Astrocyte (in vitro differentiated cells and primary cell): ENCODE measurements at places on chromosomes 1 and 21.

- no peak for DNase-seq
These were observed 13.6 kb upstream of the RGS4 start for GRCh38 chr1:163055531-163055930.

DNA sequence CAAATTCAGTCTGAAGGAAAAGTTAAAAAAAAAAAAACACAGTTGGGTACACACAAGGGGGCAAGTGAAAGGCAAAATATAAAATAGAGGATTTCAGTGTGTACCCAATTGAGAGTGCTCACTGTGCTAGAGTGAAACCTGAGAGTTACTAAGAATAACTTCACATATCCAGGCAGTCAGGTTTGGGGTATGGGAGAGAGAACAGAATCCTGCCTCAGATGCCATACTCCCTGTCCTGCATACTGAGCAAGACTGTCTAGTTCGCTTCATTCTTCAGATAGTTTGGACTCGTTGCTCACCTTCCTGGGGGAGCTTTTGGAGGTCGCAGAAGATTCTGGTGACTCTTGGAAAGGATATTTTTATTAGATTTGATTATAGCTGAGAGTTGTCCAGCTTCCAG is 20.4 kb downstream of the CEP85 start:
- no peak for DNase-seq

GRCh38 chr1:55143684-55144083 is 71.5 kb downstream of the USP24 start:
- DNase-seq: no peak

- DNase-seq: no peak
These were observed 17.5 kb downstream of the RCAN1 start for GRCh38 chr21:34597406-34597805.

- no peak for DNase-seq
These were observed 10.4 kb upstream of the FMO2 start for GRCh38 chr1:171174560-171175294.

DNA sequence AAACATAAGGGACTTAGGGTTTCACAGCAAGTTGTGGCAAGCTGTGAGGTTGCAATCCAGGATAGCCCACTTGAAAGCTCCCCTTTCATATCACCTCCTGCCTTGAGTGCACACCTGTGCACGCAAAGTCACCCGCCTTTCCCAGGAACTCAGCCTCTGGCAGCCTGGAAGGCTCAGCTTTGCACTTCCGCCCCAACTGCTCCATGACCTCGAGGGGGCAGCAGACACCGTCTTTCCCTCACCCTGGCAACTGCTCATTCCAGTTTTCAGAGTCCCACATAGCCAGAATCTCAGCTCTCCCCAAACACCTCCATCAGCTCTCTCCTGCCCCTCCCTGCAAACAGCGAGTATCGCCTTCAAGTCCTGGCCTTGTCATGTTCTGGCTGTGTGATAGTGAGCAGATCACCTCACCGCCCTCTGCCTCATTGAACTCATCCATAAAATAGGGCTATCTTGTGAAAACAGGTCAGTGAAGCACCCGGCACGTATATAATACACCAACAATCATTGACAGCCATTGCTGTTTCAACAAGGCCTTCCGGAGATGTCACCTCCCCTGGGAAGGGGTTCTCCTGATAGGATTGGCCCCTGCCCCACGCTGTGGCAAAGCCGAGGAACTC is 32.2 kb upstream of the EPB41 start:
- DNase-seq: peak; percentile 59

DNA sequence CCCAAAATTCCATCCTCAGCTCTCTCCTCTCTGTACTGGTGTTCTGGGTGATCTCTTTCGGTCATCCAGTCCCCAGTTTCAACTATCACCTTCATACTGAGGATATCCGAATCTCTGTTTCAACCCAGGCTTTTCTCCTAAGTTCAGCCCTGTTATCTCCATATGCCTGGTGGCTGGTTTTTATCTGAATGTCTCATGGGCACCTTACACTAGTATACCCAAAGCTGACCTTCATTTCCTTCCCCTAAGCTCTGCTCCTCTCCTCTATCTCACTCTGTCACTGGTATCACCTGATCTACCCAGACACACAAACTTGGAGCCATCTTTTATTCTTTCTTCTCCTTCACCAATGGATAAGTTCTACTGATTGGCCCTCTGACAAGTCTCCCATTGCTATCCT is 53.0 kb downstream of the LRRC71 start:
- DNase-seq: no peak

DNA sequence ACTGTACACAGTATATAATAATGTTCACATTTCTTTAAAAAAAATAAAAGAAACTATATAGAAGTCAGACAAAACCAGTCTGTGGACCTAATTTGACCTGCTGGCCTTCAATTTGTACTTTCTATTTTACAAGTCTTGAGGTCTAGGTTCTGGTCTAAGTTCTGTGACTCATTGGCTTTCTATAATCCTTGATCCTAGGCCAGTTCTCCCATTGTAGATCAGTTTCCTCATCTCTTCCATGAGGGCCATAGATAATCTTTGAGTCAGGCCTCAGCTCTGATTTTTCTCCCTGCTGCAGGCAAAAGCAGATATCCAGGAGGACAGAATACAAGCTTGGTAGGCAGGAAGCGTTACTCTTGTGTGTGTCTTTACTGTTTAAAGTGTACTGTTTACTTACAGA is 603.7 kb upstream of the CAMK1G start:
- DNase-seq: no peak

DNA sequence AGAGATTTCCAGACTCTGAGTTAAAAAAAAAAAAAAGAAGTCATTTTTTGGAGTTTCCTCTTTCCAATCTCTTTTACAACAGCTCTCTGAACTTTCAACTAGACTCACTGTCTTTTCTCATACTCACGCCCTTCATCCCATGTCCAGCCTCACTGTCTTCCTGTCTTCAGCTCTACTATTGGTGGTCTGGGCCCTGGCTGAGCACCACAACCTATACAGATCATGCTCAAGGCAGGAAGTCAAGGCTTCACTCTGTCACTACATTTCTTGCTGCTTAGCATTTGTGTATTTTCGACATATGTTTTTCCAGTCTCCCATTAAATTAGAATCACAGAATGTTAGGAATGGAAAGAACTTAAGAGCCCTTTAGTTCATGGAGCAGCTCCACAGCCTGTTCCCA is 106.4 kb upstream of the PPP2R5A start:
- no peak for DNase-seq

GRCh38 chr1:1245178-1245816 is 1.2 kb downstream of the C1QTNF12 start:
- DNase-seq: no peak

GRCh38 chr1:156667610-156667967 is 9.6 kb downstream of the NES start:
- DNase-seq: no peak

GRCh38 chr1:3628445-3628844 is 3.6 kb downstream of the TPRG1L start:
- no peak for DNase-seq

DNA sequence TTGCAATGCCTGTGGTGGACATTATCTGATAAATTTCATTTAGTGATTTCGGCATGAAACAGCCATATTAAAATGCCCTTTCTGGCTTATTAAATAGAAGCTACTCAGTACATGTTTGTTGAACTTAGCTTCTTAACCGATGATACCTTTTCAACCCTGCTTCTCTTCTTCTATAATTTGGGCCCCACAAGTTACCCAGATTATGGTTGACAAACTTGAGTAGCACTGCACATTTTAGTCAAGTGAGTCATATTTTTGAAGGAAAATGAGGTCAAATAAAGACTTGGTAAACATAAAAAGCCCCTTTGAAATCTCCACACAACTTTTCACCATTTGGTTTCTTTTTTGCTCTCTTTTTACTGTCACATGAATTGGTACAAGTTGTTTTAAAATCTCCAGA is 33.8 kb downstream of the GIPC2 start:
- DNase-seq: peak; percentile 53

DNA sequence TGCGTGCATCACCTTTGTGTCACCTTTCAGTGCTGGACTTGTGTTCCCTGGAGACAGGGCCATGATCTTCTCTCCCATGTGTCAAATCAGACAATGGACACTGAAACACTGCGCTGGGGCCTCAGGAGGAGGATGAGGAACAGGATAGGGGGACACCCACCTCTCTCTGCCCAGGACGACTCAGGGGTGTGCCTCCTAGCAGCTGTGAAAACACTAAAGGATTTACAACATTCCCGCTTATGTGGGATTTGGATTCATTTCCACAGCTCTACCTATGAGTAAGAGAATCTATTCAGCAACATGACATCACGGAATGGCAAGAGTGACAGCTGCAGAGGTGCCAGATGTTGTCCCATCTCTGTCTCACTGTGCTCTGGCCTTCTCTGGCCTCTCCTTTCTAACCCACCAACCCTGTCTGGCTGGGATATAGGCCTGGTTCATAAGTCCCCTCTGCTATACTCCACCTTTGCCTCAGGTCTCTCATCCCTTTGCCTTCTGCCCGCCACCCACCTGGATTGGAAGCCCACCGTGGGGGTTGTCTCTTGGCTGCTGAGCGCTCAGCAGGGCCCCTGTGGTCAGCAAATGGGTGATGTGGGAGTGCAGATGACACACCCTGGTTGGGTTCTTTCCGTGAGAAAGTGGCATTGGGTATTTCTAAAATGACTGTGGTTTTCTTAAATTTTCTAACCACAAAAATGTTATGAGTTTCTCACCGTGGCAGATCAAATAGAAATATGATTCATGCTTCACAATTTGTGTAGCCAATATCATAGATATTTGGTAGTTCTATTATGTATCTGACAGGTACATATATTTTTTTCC is 47.1 kb upstream of the TLR5 start:
- peak; percentile 87 for DNase-seq

DNA sequence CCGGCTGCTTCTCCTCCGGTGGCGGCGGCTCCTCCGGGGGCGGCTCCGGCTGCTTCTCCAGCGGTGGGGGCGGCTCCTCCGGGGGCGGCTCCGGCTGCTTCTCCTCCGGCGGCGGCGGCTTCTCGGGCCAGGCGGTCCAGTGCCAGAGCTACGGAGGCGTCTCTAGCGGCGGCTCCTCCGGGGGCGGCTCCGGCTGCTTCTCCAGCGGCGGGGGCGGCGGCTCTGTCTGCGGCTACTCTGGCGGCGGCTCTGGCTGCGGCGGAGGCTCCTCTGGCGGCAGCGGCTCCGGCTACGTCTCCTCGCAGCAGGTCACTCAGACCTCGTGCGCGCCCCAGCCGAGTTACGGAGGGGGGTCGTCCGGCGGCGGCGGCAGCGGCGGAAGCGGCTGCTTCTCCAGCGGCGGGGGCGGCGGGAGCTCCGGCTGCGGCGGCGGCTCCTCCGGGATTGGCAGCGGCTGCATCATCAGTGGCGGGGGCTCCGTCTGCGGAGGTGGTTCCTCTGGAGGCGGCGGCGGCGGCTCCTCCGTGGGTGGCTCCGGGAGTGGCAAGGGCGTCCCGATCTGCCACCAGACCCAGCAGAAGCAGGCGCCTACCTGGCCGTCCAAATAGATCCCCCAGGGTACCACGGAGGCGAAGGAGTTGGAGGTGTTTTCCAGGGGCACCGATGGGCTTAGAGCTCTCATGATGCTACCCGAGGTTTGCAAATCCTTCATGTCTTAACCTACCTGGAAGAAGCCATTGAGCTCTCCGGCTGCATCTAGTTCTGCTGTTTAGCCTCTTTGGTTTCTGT is 2.0 kb downstream of the LORICRIN start:
- DNase-seq: peak; percentile 5

GRCh38 chr1:198156111-198156744 is 570 bp upstream of the NEK7 start:
- DNase-seq: peak; percentile 75

DNA sequence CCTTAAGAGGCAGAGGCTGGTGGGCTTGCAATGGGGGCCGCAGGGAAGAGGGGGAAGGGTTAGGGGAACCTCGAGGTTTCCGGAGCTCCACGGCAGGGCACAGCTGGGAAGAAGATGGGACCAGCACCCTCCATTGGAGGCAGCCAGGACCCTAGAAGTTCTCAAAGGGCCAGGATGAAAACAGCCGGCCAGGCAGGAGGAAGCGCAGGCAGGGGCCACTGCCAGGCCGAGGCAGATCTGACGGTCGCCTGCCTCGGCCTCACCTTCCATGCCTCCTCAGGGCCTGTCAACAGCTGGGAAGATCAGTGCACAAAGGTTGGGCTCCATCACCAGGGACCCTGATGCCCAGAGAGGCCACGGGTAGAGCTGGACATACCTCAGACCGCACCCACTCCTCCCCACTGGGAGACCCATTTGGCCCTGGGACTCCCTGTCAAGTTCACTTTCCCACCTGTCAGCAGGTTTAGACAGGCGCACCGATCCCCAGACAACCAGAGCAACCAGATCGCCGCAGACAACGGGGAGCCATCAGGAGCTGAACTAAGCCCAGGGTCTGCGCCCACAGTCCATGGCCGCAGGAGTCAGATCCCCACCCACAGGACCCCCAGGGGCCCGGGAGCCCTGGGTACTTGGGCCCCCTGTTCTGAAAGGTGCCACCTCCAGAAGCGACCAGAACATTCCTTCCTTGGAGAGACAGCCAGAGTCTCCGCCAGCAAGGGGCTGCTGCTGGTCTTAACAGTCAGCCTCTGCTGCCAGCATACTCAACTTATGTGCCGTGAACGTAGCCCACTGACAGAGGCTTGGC is 2.2 kb downstream of the SLC19A1 start:
- no peak for DNase-seq

DNA sequence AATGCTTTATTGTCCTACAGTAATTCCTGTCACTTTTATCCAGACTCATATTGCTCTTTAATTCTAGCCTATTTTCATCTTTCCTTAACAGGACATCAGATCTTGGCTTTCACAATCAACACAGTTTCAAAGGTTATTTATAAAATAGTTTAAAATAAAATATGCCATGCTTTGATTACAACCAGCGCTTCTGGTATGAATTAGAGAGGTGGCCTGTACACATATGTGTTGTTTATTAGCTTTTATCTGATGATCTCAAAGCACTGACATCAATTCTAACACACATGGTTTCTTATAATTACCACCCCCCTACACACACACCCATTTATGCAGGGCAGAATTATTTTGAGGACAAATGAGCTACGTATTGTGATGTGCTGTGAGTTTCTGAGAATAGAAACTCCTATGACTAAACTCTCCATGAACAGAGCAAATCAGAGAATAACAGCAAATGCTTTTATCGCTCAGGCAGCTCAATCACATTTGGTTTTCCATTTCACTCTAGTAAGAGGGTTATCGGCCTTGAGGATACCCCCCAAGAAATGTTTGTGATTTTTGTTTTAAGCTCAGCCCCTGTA is 18.0 kb downstream of the CD247 start:
- DNase-seq: no peak
